ENCODE measurements at places on chromosomes 7 and 10.
A peak's percentile ranks its signal among the peaks of the same experiment; 100 is the strongest.

DNA sequence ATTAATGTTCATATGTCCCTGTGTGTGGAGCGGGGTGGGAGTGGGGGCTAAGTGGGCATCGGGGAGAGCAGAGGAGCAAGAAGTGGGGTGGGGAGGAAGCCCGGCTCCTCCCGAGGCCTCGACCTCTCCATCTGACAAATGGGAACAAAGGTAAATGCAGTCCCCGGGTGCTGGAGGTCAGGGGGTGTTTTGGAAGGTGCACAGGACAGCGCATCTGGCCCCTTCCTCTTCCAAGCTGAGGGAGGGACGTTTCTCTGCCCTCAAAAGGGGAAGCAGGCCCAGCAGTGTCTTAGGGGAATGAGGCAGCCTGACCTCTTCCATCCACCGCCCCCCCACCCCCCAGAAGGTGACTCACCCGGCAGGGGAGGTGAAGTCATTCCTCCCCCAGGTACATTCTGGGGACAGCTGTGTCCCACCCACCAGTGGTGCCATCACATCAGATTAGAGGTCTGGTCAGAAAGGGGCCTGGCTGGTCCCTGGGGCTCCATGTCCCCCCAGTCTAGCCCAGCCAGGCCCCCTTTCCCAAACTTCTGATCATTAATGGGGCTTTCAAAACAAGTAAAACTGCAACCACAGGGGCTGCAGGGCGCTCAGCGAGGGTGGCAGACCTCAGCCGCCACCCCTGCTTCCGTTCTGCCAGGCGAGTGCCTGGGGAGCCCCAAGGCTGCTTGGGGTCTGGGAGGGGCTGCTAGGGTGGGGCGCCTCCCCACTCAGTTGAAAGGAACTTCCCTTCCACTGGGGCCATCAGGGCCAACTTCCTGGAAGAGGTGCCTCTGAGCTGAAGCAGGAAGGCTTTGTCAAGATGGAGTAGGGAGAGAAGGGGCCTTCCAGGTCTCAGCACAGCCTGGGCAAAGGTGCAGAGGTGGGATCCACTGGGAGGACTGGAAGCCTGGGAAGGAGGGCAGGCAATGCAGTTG is 10.8 kb downstream of the LFNG start:
- H3K4me3 ChIP-seq = no peak overlapping the region
- H3K27ac ChIP-seq = peak overlapping the region; percentile 90
- peaks cover 6% of the 10 kb centered on the region for H3K36me3 ChIP-seq
- H3K4me1 ChIP-seq = peaks cover 69% of the 10 kb centered on the region

- no peaks in the 10 kb centered on the region for H3K27me3 ChIP-seq
- DNase-seq = no peak
- no peak overlapping the region for H3K4me3 ChIP-seq
These were observed 39.2 kb downstream of the CD36 start for GRCh38 chr7:80677629-80678028.

DNA sequence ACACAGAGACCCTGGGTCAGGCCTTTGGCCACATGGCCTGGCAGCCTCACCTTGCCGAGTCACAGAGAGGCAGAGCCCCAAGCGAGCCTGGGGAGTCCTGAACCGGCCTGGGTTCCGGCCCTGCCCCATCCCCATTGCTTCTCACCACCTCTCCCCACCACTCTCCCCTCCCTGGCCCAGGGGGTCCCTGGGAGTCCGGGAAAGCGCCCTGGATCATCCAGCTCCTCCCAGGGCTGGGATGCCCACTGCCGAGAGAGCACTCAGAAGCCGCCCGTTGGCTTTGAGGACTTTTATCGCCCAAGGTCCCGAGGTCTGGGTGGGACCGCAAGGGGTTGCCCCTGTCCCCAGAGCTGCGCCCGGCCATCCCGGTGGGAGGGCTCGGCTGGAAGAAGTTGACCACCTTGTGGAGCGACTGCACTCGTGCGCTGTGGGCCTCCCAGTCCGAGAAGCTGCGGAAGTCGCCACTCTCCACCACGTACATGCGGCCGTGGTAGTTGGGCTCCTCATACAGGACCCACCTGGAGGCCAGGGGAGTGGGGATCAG is 8.1 kb downstream of the CRYGN start:
- H3K27me3 ChIP-seq = no peaks in the 10 kb centered on the region
- H3K4me3 ChIP-seq = no peak overlapping the region
- H3K36me3 ChIP-seq = no peaks in the 10 kb centered on the region

DNA sequence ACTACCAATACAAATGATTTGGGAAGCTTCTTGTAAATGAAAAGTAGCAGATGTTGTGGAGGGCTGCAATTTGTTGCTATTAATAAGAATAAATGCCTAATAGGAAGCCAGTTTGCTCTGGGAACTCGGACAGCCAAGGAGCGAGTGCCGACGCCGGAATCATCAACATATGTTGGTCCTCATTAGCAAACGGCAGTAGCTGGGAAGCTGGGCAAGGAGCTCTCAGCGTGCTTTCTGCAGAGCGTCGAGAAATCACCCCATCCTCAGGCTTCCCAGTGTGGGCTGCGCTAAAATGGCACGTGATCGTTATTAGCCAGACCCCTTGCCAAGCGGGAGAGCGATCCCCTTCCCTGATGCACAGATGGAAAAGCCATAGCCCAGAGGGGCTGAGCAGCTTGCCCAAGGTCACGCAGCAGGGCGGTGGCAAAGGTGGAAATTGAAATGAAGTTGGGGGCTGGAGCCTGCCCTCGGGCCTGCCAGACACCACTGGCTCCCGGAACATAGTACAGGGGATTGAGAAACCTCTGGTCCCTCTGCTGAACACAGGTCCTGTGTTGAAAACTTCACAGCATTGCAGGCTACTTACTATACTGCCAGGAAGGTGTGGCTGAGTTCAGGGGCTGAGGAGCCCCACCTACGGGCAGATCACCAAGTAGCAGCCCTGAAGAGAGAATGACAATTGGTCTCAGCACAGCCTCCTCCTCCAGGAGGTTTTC is 326.9 kb downstream of the PLXNA4 start:
- no peak overlapping the region for H3K4me3 ChIP-seq
- H3K27me3 ChIP-seq = no peaks in the 10 kb centered on the region
- peaks cover 5% of the 10 kb centered on the region for H3K4me1 ChIP-seq
- H3K27ac ChIP-seq = peak overlapping the region; percentile 82

- H3K27me3 ChIP-seq = no peaks in the 10 kb centered on the region
- H3K36me3 ChIP-seq = no peaks in the 10 kb centered on the region
- no peak overlapping the region for H3K4me3 ChIP-seq
- no peaks in the 10 kb centered on the region for H3K4me1 ChIP-seq
These were observed 236.1 kb downstream of the ELMO1 start for GRCh38 chr7:37212556-37212955.

- no peaks in the 10 kb centered on the region for H3K36me3 ChIP-seq
- peak overlapping the region; percentile 81 for H3K27ac ChIP-seq
- peaks cover 17% of the 10 kb centered on the region for H3K4me1 ChIP-seq
- H3K4me3 ChIP-seq = peak overlapping the region; percentile 13
- DNase-seq = no peak
These were observed 25.7 kb downstream of the PRKAG2 start for GRCh38 chr7:151851145-151851751.

DNA sequence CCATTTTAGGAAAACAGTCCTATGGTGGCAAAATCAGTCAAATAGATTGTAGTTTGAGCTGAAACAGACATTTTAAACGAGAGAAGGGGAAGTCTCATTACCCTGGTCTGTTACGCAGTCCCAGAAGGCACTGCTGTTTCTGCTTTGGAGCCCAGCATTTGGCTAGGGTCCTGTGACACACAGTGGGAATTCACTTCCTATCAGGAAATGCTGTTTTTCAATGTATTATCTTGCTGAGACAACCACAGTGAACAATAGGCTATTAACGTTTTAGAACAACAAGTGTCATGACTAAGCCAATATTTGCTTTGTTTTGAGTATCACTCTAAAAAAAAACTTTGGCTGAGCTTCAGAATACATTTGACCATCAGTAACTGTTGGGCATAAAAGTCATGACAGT is 74.1 kb downstream of the ADD3 start:
- H3K27me3 ChIP-seq = no peaks in the 10 kb centered on the region
- DNase-seq = no peak
- H3K4me3 ChIP-seq = no peak overlapping the region
- peak overlapping the region; percentile 60 for H3K27ac ChIP-seq
- peaks cover 16% of the 10 kb centered on the region for H3K4me1 ChIP-seq

GRCh38 chr7:132321387-132321786 is 254.9 kb downstream of the PLXNA4 start:
- no peak for DNase-seq
- peaks cover 48% of the 10 kb centered on the region for H3K27me3 ChIP-seq
- peaks cover 13% of the 10 kb centered on the region for H3K4me1 ChIP-seq

- DNase-seq = no peak
- peaks cover 29% of the 10 kb centered on the region for H3K4me1 ChIP-seq
- H3K36me3 ChIP-seq = no peaks in the 10 kb centered on the region
- no peak overlapping the region for H3K27ac ChIP-seq
These were observed 12.3 kb downstream of the STAMBPL1 start for GRCh38 chr10:88892222-88892967.

GRCh38 chr10:126732868-126733267 is 62.4 kb upstream of the C10orf90 start:
- H3K4me1 ChIP-seq = peaks cover 28% of the 10 kb centered on the region
- H3K36me3 ChIP-seq = no peaks in the 10 kb centered on the region
- H3K4me3 ChIP-seq = no peak overlapping the region

GRCh38 chr10:2478656-2479055 is 588.7 kb upstream of the PFKP start:
- H3K27me3 ChIP-seq = no peaks in the 10 kb centered on the region
- no peaks in the 10 kb centered on the region for H3K4me1 ChIP-seq
- no peak for DNase-seq
- no peak overlapping the region for H3K27ac ChIP-seq
- no peak overlapping the region for H3K4me3 ChIP-seq

- no peak overlapping the region for H3K4me3 ChIP-seq
- H3K4me1 ChIP-seq = peaks cover 5% of the 10 kb centered on the region
- no peaks in the 10 kb centered on the region for H3K36me3 ChIP-seq
- H3K27ac ChIP-seq = no peak overlapping the region
- H3K27me3 ChIP-seq = no peaks in the 10 kb centered on the region
- no peak for DNase-seq
These were observed 101.2 kb upstream of the PDGFA start for GRCh38 chr7:620885-621284.

DNA sequence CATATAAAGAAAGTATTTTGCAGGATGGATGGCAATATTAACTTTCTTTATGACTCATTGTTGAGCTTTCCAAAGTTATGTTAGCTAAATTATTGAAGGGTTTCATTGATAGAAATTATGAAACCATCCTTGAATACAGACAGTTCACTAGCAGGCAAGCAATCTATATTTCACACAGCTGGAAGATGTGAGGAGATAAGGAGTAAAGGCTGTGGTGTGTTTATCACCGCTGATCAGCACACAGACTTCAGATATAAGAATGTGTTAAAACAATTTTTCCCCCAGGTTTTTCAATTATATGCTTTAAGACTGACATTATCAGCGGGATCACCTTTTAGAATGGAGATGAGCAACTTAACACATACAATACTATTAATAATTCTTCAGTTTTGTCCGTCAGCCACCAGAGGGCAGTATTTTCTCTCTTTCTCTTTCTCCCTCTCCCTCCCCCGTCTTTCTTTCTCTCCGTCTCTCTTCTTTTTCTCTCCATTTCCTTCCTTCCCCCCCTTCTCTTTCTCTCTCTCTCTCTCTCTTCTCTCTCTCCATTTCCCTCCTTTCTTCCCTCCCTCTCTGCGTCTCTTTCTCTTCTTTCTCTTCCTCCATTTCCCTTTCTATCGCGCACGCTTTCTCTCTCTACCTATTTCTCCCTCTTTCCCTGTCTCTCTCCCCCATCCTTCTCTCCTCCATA is 62.9 kb upstream of the FAM171A1 start:
- no peak for DNase-seq
- H3K36me3 ChIP-seq = no peaks in the 10 kb centered on the region
- no peaks in the 10 kb centered on the region for H3K27me3 ChIP-seq
- H3K27ac ChIP-seq = no peak overlapping the region
- H3K4me1 ChIP-seq = no peaks in the 10 kb centered on the region

- no peak overlapping the region for H3K27ac ChIP-seq
- H3K36me3 ChIP-seq = no peaks in the 10 kb centered on the region
- no peaks in the 10 kb centered on the region for H3K27me3 ChIP-seq
These were observed 36.1 kb downstream of the NEUROD6 start for GRCh38 chr7:31304446-31304845.

DNA sequence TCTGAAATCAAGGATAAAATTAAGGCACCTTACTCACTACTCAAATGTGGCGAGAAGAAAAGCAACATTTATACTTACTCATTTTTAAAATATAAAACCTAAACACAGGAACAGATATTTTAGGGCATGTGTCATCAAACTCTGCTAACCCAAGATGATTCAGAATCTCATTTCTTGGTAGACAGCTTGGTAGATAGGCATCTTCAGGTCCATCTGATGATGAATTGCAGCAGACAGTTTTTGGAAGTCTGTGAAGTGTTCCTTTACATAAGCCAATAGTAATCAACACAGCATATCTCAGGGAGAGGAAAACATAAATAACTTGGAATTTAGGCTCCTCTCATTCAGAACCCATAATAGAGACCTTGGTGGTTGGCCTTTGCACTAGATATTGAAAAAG is 3.4 kb downstream of the HIPK2 start:
- H3K4me1 ChIP-seq = peaks cover 23% of the 10 kb centered on the region
- no peaks in the 10 kb centered on the region for H3K27me3 ChIP-seq
- no peak overlapping the region for H3K4me3 ChIP-seq
- peaks cover 18% of the 10 kb centered on the region for H3K36me3 ChIP-seq
- no peak overlapping the region for H3K27ac ChIP-seq

- no peaks in the 10 kb centered on the region for H3K36me3 ChIP-seq
- DNase-seq = no peak
- no peak overlapping the region for H3K27ac ChIP-seq
- H3K4me3 ChIP-seq = no peak overlapping the region
- H3K4me1 ChIP-seq = no peaks in the 10 kb centered on the region
These were observed 11.2 kb upstream of the AKAP9 start for GRCh38 chr7:91929463-91929862.

DNA sequence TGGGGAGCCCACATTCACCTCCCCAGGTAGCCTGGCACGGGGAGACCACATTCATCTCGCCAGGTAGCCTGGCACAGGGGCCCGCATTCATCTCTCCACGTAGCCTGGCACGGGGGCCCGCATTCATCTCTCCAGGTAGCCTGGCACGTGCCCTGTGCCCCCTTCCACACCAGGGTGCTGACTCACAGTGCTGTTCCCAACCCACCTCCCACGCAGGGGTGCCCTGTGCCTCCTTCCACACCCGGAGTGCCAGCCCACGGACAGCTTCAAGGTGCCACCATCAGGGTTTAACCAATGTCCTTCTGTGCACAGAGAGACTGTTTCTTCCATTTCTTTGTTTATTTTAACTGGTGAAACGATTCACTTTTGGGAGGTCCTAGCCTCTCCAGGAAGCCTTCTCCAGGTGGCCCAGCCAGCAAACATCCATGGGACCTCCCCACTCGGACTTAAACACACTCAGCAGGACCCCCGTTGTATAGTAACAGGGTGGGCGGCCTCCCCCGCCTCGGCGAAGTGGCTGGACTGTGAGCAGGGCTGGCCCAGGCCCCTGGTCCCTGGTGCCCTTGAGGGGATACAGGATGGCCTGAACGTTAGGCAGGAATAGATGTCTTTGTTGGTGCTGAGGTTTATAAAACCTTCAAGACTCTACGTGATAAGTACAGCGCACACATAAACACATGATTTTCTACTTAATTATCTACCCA is 41.1 kb upstream of the FOXL3 start:
- H3K4me1 ChIP-seq = no peaks in the 10 kb centered on the region
- H3K27ac ChIP-seq = no peak overlapping the region
- no peaks in the 10 kb centered on the region for H3K36me3 ChIP-seq
- no peaks in the 10 kb centered on the region for H3K27me3 ChIP-seq
